ENCODE measurements at places on chromosomes 4 and X. TPM values are rescaled to one million over a fixed set of nuclear protein-coding genes. Genes with fewer than 3 reads are reported as not detected.

ENPP6 gene
- total RNA-seq, result 2.5 TPM

KDR gene
- total RNA-seq, result not detected

C4orf36 gene
- total RNA-seq, result not detected

PDCL2 gene
- not detected for total RNA-seq

LIMCH1 gene
- not detected for total RNA-seq

ZNF711 gene
- total RNA-seq, result 0.23 TPM

GUCY1B1 gene
- total RNA-seq, result 0.26 TPM

ACE2 gene
- total RNA-seq, result not detected

ADH1B gene
- total RNA-seq, result not detected

MFAP3L gene
- total RNA-seq, result 0.47 TPM

TMSB15A gene
- total RNA-seq, result not detected

DNA sequence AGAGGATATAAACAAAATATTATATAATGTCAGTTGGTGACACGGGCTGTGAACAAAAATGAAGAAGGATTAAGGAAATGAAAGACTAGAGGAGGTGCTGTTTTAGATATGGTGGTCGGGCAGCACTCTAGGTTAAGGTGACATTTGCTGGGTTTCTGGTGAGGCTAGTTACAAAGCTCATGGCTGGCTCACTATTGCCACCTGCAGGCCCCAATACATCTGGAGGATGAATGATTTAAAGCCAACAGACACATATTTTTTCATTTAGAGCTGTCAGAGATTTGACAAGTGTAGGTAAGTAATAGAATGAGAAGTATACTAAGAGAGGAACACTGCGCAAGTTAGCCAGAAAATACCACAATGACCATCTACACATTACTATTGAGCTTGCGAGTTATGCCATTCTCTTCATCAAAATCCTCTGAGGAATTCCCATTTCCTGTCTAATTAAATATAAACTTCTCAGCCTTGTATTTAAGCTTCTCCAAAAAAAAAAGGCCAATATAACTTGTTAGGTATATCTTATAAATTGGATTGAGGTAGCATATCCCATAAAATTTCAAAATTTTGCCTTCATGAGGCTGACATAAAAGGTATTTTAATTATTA lies 6.4 kb upstream of the FGG start:
- peak; percentile 47 for DNase-seq

GRCh38 chr4:53906606-53907190 lies 157.7 kb downstream of the CHIC2 start:
- DNase-seq, result no peak

DNA sequence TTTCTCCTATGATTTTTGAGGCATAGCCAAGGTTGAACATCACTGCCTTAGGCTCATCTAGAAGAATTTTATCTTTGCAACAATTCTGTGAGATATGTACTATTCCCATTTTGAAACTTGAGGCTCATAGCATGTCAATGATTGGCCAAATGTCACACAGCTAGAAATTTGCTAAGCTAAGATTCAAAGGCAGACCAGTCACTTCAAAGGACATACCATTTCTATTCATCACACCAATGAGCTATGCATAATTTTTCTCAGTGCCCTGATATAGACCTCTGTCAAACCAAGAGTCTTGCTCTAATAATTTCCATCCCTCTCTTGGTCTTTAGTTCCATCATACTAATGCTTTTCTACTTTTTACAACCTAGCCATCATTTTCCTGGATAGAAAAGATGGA lies 27.6 kb upstream of the SERTM2 start:
- DNase-seq, result no peak

- DNase-seq, result no peak
These were observed 36.1 kb downstream of the NBDY start for GRCh38 chrX:56764975-56765791.

DNA sequence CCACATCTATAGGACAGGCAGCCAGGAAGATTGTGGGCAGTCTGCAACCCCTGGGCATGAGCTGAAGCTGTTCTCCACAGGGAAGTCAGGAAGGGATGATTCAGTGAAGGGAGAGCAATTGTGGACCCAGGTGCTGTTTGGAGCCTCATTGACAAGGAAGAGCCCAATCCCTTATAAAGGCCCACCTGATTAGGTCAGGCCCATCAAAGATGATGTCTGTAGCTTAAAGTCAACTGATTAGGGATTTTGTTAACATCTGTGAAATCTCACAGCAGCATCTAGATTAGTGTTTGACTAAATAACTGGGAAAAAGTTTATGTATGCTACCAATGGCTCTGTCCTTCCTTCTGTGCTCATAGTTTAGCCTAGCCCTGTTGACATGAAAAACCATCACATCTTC lies 127.5 kb downstream of the FRAS1 start:
- no peak for DNase-seq

DNA sequence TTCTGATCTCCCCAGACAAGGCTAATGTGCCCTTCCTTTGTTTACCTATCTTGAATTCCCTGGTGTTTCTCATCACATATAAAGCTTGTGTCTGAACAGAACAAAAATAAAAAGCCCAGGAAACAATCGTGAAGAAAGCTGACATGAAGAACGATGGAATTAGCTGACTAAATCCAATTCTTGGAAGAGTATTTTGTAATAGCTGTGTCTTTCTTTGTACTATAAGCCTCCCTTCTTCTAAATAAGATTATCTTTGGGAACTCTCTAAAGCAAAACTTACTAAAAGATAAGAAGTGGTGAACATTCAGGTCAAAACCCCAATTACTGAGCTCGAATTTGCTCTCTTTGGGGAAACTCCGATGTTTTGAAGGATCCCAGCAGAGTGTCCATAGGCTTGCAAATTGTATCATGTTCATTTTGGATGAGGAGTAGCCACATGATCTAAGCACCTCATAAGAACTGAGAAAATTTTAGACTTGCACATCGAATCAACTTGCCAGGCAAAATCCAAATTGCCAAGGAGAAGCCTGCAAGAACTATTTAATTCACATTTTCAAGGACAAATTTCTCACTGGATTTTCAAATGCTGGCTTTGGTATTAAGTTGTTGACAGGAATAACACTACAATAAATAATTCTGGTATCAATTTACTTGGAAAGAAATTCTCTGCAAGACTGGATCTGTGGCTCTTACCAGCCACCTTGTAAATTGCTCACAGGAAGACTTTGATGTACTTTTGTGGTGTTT lies 106.2 kb downstream of the LNX1 start:
- DNase-seq, result no peak

DNA sequence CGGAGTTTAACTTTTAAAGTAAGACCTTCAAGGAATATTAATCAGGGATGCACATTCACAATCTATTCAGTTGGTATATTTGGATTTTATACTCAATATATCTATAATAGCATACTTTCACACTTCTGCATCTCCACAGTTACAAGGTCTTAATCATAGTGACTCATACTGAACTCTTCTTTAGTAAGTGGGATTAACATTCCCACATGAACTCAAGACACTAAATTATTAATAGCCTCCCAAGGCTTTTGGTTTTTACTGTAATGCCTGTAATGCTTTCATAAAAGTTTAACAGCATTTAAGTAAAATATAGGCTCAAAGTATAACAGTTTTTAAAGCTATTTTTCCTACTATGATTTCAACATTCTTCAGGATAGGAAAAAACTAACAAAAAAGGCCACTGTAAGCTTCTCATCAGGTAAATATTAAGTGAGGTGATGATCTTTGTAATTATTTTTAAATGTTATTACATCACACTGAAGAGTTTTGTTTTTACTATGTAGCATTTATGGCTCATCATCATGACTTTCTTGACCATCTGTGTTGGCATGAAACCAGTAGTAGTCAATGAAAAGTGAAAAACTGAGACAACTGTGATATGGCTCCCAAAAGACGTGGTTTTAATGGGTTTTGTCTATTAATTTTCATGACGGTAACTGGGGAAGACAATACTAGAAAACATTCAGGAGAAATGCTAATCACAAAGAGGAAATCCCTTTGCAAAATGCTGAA lies 91.5 kb upstream of the GALNT7 start:
- DNase-seq, result no peak

DNA sequence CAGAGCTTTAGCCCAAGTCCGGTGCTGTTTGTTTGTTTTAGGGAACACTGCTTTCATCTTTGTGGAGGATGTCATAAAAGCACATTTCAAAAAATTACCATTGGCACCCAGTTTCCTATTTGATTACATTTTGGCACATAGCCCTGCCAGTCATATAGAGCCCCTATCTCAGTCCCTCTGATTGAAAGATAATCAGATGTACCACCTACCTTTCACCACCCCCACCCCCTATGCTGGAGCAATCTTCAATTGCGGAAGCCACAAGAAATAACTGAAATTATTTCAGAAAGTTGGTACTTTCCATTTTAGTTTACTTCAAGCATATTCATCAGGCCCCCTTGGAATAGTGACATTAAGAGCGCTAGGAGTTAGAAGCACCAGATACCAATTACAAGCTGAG lies 136.7 kb upstream of the RPL34 start:
- no peak for DNase-seq

DNA sequence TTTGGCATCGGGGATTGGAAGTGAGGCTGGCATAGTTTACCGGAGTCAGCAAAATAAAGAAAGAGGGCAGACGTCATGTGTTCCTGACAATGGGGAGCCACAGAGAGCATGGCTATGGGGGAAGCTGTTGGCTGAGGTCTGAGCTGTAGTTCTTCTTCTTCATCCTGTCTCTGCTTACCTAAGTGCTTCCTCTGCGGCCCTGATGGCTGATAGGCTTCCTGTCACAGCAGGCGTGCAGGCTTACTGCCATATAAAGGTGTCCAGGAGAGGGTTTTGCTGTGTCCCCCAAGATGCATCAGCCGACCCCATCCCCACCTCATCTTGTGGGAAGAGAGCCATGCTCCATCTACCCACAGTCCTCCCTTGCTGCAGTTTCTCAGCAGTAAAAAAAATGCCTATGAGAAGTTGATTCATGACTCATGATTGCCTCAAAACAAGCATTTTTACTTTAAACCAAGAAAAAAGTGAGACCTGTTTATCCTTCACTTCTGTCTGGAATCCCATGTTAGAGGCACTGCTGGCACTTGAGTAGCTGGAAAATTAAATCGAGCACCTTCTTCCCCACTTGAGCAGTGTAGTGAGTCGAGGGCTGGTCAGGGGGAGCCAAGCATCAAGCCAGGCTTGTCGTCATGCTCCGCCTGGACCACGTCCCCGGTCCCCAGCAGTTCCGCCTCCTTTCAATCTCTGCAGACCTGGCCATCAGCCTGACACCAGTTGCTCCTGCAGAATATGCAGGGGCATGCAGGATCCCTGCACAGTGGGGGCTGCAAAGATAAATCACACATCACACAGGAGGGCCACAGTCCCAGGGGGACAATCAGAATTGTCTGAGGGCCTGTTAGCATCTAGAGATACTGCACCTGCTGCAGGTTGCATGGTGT lies 237.8 kb downstream of the EVC2 start:
- DNase-seq, result no peak

GRCh38 chr4:6362896-6363295 lies 93.2 kb downstream of the WFS1 start:
- DNase-seq, result no peak

- DNase-seq, result no peak
These were observed 345.8 kb upstream of the PPARGC1A start for GRCh38 chr4:24235618-24236017.

DNA sequence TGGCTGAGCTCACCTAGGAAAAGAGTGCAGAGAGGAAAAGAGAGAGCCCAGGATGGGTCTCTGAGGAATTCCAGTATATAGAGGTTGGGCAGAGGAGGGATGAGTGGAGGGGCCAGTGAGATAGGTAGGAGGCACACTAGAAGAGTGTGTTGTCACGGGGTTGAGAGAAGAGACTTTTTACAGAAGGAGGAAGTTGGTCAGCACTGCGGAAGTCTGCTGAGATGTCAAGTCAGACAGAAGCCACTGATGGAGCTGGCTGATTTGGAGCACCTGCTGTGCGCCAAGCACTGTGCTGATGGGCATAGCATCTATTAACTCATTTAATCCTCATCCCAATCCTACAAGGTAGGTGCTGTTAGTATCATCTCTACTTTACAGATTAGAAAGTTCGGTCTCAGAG lies 60.4 kb downstream of the EFNB1 start:
- no peak for DNase-seq

GRCh38 chr4:90718931-90719330 lies 591.7 kb downstream of the CCSER1 start:
- DNase-seq, result no peak
